ENCODE measurements at places on chromosomes 4 and X.

DNA sequence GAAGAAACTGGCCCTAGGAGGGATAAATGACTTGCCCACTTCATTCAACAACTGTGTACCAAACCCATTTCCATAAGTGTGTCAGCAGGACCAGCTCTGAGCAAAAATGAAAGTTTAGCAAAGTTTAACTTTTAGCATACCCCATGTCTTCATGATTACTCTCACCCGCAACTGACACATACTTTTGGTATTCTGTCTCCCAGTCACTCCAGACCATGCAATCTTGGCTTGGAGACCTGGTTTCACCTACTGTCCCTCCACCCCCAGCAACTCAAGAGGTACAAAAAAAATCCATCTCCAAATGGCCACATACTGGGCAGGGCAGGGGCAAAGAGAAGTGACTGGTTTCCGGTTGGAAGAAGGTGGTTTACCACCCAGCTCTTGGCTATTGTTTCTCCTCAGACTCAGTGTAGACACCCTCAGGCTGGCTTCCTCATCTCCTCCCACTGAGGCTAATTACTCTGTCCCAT is 79.8 kb downstream of the RLIM start:
- DNase-seq, result no peak

DNA sequence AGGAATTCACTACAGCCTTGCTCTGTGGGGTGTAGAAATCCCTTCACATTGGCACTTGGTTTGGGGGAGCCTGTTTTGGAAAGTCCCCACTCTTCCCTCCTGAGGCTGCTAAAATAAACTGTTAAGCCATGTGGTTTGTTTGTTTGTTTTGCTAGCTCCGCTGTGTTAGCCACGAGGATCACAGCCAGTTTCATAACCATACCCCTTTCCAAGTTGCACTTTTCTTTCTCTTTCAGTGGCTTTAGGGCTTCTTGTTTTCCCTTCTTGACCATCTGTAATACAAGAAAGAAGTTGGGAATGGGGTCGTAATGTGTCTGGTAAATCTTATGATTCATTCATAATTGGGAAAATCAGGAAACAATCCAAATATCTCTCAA is 24.8 kb upstream of the UXT start:
- no peak for DNase-seq

- no peak for DNase-seq
These were observed 17.8 kb downstream of the DKK2 start for GRCh38 chr4:107018344-107018735.

DNA sequence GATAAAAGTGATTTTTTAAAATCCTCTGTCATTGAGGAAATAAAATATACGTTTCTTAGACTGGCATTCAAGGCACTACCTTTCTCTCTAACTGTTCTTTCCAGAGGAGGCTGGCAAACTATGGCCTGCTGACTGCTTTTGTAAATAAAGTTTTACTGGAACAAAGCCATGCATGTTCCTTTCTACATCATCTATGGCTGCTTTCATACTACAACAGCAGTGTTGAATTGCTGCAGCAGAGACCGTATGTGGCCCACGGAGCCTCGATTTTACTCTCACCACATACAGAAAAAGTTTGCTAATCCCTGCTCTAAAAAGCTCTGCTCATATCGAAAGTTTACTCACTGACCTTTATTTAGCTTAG is 20.2 kb downstream of the SETD7 start:
- no peak for DNase-seq

- DNase-seq, result no peak
These were observed 104.1 kb downstream of the ZAR1 start for GRCh38 chr4:48594180-48594579.

DNA sequence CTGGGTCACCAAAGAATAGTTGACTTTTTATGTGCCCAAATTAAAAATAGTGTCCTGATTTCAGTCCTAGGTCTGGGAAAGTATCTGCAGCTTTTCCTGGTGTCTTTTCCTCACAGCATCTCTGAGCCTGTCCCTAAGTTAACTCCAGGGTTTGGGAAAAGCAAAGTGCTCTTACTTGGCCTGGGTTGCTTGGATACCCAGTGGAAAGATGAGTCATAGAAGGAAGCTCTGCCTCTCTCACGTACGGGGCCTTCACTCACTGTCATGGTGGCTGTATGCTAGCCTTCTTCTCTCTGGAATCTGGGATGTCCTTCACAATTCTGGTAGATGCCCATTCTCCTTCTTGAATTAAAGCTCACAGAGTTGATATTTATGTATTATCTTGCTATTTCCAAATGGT is 607.3 kb downstream of the ANKRD50 start:
- no peak for DNase-seq

DNA sequence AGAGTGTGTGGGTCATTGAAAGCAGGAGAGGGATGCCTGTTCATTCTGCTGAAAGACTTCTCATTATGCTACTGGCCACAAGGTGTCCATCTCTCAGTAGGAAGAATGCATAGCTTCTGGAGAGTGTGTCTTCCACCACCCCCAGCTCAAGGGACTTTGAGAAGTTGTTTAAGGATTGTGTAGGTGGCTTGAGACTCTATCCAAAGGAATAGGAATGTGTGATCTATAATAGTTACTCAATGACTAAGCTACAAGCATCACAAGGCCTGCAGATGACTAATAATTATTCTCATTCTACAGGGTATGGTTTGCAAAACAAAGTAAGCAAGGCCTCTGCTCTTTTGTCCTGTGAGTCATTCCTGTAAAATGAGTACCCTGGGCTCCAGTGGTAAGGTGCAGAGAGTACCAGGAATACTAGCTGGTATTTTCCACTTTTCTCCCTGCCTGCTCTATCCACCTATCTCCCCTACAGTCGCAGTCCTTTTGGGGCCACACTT is 279.8 kb upstream of the BOD1L1 start:
- peak; percentile 88 for DNase-seq

DNA sequence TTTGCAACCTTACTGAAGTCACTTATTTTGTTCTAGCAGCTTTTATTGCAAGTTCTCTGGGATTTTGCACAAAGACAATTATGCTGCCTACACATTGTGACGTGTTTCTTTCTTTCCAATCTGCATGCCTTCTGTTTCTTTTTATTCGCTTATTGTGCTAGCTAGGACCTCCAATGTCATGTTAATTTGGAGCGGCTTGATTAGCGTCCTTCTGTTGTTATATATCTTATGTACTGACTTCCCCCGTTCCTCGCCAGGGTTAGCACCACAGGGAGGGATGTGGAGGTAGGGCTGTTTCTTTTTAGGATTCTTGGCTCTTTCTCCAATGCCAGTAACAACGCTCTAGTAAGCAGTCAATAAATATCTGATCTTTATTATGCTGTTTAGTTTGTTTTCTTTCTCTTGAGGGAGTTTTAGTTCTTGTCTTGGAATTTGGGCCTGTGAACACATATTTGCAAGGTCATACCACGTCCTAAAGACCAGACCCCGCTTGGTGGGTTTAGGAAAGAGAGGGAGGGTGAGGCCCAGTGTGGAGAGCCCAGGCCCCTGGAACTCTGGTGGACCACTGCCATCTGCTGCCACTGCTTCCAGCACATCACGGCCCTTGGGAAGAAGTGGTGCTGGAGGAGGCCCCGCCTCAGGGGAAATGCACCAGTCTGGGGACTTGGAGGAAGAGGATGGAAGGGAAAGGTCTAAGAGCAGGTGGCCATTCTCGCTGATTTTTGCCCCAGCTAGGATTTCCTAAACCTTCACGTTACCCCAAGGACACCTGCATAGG is 129.1 kb downstream of the TRIML1 start:
- no peak for DNase-seq

DNA sequence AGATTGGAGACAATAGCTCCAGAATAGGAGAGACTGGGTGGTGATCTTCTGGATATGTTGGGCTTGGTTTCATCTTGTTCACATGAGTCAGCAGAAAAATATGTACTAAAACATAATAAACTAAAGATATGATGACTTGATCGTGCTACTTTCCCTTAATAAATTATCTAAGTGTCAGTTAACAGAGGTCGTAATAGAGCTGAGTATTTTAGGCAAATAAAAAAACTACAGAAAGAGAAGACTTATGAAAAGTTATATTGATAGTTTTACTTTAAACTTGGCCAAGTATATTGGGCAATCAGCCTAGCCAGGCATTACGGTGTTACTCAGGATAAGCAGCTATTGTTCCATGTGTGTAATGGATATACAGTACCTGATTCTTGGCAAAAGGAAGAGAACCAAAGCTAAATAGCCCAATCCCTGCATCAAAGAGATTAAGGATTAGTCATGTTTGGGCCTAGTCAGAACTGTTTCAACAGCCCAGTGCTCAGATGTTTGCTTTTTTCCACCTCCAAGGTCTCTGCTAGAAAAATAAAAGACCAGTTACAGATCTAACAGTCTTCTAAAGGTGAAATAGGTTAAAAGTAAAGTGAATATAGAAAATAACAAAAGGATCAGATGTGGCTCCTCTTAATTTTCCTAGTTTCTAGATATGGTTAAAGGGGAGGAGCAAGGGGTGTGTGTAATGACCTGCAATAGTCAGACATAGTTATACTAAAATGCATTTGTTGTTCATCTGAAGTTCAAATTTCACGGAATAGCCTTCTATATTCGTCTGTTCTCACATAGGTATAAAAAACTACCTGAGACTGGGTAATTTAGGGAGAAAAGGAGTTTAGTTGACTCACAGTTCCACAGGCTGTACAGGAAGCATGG is 262.6 kb downstream of the ADGRL3 start:
- DNase-seq, result no peak

- DNase-seq, result no peak
These were observed 95.2 kb downstream of the CLNK start for GRCh38 chr4:10589321-10589720.

DNA sequence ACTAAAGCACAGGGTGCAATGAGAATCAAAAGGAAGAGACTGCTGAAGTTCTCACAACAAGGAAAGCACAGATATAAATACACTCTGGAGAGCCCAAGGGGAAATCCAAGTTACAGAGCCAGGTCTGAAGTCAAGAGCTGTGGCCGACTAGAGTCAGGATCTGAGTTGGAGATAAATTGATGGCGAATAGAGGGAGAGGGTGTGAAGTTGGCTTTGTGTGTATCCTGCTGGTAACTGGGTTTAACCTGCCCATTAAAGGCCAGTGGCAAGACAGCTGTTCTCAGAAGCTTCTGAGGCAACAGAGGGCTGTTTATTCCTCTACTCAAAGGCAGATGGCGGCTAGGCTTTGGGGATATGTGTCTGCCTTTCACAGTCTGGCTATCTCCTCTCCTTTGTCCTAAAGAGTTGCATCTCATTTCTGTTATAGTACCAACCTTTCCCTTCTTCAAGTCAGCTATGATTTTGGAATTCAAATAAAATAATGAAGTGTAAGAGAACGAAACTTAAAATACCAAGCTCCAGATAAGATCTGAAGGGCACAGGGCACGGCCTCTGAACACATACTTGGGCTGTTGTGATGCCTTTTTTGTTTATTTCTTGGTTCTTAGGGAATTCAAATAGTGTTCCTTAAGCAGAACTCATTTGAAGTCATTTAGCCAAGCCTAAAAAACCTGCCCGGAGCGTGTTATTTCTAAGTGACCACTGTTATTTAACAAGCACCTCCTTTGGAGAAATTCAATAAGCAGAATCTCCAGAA is 142.1 kb downstream of the APBB2 start:
- DNase-seq, result no peak

GRCh38 chr4:133143775-133144430 is 5.2 kb upstream of the PCDH10 start:
- DNase-seq, result no peak

DNA sequence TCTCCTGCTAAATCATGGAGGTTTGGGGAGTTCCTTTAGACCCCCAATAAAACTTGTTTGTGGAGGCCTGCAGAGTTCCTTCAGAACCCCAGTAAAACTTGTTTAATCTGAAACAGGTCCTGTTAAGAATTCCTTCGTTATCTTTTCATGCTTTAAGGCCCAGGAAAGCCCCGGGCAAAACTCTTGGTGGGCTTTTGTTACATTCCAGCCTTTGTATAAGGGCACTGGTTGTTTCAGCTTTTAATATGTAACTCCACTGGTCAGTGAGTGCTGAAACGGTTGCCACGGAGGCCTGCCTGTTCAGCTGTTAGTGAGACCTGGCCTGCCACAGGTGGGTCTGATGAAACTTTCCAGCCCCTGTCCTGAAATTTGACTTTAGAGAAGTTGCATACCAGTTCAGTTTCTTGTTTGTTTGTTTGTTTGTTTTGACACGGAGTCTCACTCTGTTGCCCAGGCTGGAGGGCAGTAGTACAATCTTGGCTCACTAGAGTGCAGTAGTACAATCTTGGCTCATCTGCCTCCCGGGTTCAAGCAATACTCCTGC is 12.4 kb upstream of the DHRSX start:
- DNase-seq, result no peak

DNA sequence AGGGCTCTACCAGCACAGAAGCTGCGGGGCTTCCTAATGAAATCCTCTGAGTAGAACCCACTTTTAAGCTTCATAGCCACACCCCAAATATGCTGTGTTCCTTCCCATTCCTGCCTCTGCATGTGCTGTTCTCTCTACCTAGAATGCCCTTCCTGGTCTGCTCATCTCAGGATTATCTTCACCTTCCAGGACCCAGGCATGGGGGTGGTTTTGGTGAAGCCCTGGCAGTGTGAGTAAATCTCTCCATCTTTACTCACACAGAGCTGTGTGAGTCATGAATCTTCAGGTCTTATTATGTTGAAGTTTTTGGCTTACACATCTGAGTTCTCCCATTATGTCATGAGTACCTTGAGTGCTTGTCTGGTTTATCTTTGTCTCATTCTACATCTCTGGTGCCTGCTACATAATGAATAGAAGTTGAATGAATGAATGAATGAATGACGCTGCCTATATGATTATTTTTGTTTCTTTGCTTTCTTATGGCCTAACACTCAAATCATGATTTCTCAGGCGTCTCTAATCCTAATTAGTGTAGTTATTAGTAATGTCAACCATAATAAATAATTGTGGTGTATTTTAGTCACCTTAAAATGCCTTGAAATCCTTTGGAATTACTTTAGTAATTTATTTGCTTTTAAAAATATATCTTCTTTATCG is 41.9 kb downstream of the HADH start:
- no peak for DNase-seq

DNA sequence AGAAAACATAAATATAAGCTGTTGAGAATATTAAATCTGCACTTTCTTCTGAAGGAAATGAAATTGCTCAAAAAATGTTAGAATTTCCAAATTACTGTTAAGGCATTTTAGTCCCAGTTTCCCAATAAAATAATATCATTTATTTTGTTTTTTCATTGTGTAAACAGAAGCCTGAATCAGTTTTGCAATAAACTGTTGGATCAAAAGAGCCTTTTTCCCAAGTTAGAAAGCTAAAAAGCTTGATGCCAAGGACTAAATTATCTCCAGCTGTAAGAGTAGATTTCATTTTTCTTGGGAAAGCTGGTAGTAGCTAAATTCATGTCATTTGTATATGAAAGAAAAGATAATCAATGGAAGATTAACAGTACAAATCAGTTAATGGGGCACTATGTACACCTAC is 95.8 kb downstream of the RNF150 start:
- no peak for DNase-seq

- DNase-seq, result no peak
These were observed 9.7 kb upstream of the CLNK start for GRCh38 chr4:10694151-10694827.

- DNase-seq, result no peak
These were observed 126.6 kb downstream of the HNRNPD start for GRCh38 chr4:82247171-82247570.

DNA sequence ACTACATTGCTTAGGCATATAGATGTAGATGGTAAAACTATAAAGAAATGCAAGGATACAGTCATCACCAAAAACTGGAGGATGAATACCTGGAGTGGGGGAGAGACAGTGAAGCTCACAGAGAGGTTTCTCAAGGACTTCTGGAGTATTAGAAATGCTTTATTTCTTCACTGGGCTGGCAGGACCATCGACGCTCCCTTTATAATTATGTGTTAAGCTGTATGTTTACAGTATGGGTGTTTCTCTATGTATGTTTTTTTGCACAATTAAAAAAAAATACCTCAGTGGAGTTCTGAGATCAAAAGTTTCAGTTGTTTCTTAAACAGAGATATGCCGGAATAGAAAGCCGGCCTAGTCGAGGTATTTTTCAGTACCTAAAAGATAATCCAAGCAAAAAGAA is 201.3 kb downstream of the NSUN7 start:
- no peak for DNase-seq

All from keratinocyte (primary cell).